Activated CD4-positive, alpha-beta T cell treated with anti-CD3 and anti-CD28 coated beads, Interleukin-2, amount 10 ng/mL, durations not matched to agents 7 days and 5 days (primary cell): ENCODE measurements at places on chromosomes 3 and 15. TPM values are rescaled to one million over a fixed set of nuclear protein-coding genes. Genes with fewer than 3 reads are reported as not detected.

Gene CIDEC
- total RNA-seq, result not detected

Gene FANCD2OS
- not detected for total RNA-seq

Gene ADAMTS17
- total RNA-seq, result 4.1 TPM

Gene PARP15
- total RNA-seq, result 40.9 TPM

Gene GOLGA8T
- total RNA-seq, result not detected

Gene PAQR9
- total RNA-seq, result not detected

Gene FSTL1
- 0.35 TPM for total RNA-seq

Gene C15orf39
- total RNA-seq, result 48.6 TPM

Gene CCR8
- 1.9 TPM for total RNA-seq

Gene LAMB2
- not detected for total RNA-seq

Gene CEP97
- total RNA-seq, result 23.7 TPM

Gene CRABP1
- not detected for total RNA-seq

Gene GPR62
- not detected for total RNA-seq

Gene CCRL2
- total RNA-seq, result 5.3 TPM

Gene LARP6
- not detected for total RNA-seq

Gene NANOGP8
- not detected for total RNA-seq

Gene GPR160
- 6.1 TPM for total RNA-seq

Gene FEZF2
- total RNA-seq, result not detected
